T1000 (cell line): ENCODE measurements at places on chromosomes 3 and 15.

DNA sequence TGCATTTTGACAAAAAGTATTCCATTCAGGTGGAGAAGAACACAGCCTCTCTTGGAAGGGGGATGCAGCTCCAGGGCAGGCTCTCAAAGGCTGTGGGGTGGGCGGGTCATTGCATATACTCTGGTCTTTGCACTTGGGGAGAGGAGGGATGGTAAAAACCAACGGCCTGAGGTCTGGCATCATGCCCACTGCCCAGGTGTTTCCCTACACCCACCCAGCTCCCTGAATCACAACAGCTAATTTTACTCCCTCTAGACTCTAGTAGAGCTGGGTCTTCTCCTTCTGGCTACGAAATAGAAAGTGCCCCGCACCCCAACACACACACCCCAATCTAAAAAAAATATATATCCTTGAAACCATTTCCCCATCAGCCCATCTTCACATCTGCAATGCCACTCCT, 1.0 kb downstream of the MYLK start:
- no peak for DNase-seq

- DNase-seq = no peak
Observed at GRCh38 chr3:127606086-127606805, 8.0 kb downstream of the MCM2 start.

GRCh38 chr3:42843713-42844411, 31.8 kb downstream of the CYP8B1 start:
- DNase-seq = no peak

- no peak for DNase-seq
Observed at GRCh38 chr3:107525644-107526305, 3.0 kb downstream of the BBX start.

- no peak for DNase-seq
Observed at GRCh38 chr3:110793611-110794010, 278.0 kb upstream of the NECTIN3 start.
